Hematopoietic multipotent progenitor cell treated with erythropoietin and hydrocortisone succinate and interleukin-3 and kit ligand, for 8 days (in vitro differentiated cells): ENCODE measurements at places on chromosomes 7 and 10.
A peak's percentile ranks its signal among the peaks of the same experiment; 100 is the strongest.

GRCh38 chr7:4845740-4846142, 16.1 kb downstream of the PAPOLB start:
- no peak for DNase-seq

- no peak for DNase-seq
Measured at GRCh38 chr7:156379324-156380070, 261.1 kb upstream of the RNF32 start.

DNA sequence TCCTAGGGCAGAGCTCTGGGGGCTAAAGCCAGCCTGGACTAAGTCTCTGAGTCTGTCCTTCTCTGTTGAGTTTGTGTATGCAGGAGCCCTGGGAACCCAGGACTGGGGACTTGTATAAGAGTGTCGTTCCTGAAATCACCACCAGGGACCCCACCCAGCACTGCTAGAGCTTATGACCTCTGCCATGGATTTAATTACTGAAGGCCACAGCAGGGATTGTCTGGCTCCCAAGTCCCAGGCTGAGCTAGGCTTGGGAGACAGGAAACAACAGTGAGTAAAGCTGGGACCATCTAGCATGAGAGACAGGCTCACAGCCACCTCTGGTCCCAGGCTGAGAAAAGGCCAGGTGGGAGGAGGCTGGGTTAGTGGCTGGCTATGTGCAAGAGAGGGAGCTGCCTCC, 1.4 kb upstream of the TSPAN15 start:
- DNase-seq: peak; percentile 54

- no peak for DNase-seq
Measured at GRCh38 chr7:19916046-19916445, 142.6 kb upstream of the TMEM196 start.

DNA sequence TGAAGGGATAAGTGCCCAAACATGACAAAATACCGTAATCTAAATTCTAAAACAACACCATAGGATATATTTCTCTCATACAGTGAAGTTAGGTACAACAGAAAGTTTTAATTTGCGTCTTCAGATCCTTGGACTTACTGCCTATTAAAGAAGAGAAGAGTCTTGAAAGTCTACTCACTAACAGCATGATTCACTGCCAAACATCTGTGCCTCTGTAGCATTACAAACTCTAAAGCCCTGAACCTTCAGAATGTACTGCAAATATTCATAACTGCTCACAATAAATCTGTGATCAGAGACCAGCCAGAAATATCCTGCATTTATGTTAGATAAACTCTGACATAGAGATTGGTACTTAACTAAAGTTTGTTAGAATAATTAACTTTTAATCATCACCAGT, 365.3 kb downstream of the PARD3 start:
- DNase-seq: no peak

DNA sequence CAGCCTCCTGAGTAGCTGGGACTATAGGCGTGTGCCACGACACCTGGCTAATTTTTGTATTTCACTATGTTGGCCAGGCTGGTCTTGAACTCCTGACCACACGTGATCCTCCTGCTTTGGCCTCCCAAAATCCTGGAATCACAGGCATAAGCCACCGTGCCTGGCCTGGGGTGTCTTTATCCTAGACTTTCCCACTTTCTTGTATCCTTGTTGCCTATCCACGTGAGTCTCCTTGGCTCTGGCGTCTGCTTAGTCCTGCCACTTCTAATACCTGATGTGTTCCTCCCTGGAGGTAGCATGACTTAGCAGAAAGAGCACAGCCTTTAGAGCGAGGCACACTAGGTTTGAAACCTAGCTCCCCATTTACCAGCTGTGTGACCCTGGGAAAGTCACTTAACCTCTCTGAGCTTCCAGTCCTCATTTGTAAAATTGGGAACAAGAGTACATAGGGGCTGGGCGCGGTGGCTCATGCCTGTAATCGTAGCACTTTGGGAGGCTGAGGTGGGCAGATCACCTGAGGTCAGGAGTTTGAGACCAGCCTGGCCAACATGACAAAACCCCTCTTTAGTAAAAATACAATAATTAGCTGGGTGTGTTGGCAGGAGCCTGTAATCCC, 344.6 kb downstream of the TYW1 start:
- no peak for DNase-seq

DNA sequence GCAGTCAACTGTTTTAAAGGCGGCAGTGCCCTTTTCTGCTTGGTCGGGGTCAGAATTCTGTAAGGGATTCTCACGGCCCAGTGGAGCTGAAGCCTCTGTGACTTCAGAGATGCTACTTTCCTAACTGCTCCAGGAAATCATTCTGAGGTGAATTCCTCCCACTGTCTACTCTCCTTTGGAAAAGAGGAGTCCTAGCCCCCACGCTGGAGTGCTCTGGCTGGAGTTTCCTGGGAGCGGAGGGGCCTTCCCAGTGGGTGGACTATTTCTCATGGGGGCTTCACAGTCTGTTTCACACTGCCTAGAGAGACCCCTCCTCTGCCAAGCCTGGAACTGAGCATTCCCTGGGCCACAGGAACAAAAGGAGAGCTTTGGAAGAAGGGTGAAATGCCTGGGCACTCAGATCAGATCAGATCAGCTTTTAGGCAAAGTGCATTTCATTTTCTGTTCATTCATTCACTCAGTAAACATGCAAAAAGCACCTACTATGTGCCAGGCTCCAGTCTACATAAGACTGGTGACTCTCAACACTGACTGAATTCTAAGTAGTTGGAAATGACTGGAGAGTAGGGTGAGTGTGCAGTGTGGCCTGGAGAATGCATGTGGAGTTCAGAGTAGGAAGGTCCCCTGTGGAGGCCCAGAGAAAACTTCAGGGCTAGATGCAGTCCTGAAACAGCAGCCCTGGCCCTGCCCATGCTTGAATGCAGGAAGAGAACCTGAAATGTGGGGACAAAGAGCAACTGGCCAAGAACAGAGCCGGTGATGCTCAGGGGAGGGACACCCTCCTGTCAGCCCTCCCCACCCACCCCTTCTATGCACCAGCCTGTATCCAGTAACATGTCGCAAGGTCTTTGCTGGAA, 12.2 kb downstream of the ZNF488 start:
- DNase-seq: no peak

- no peak for DNase-seq
Measured at GRCh38 chr10:132111871-132112341, 46.2 kb downstream of the JAKMIP3 start.

DNA sequence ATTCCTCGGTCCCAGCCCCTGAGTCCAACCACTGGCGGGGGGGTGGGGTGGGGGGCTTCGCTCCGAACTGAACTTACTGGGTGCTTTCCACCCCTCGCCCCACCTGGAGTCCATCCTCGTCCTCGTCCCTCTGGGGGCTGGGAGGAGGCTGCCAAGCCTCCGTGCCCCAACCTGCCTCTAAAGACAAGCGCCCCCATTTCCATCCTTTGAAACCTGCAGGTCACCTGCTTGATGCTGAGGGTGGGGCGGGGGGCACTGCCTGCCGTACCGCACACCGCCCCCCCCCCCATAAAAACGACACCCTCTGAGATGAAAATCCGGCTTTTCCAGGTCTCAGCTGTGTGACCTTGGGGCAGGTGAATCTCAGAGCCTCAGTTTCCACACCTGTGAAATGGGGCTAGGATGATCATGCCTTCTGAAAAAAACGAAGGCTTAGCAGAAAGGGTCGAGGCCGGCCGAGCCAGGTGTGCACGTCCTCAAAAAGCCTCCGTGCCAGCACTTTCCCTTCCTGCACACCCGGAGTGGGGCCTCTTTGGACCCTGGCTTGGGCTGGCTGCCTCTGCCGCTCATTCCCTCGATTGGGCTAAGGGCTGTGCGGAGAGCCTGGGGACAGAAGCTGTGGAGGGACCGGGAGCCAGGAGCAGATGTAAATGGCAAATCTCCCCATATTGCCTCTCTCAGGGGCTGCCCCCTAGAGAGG, 967 bp downstream of the ELFN1 start:
- no peak for DNase-seq

GRCh38 chr7:94426980-94427875, 32.5 kb downstream of the COL1A2 start:
- DNase-seq: no peak

DNA sequence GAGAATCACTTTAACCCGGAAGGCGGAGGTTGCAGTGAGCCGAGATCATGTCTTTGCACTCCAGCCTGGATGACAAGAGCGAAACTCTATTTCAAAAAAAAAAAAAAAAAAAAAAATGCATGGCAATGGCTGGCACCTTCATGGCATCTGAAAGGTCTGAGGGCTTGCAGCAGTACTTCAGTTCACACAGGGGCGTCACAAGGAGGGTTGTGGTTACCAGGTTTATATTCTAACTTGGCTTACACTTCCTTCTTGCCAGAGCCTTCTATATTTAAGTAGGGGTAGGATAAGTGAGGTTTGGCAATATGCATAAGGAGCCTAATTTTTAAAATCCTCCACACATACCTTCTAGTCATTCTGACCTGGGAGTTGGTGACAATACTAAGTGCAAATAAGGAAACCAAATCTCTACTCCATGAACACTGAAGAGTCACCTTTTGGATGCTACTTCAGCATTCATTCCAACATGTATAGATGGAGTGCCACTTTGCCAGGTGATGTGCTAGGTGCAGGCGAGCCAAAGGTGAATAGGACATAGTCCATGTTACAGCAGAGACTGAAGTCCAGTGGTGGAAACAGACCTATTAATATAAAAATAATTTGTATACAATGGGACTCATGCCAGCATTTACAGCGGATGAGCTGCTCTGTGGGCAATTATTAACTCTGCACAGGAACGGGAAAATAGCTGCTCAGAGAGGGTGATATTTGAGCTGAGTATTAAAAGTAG, 57.8 kb upstream of the PDCD4 start:
- no peak for DNase-seq

GRCh38 chr10:19920075-19920726, 104.0 kb downstream of the PLXDC2 start:
- no peak for DNase-seq
